AG04449 (cell line): ENCODE measurements at places on chromosomes 4 and X.

GRCh38 chr4:169861593-169861992, 103.8 kb upstream of the HPF1 start:
- DNase-seq = no peak

GRCh38 chrX:153877571-153878261, 8.3 kb downstream of the L1CAM start:
- no peak for DNase-seq

GRCh38 chrX:2483398-2484060, 17.2 kb downstream of the DHRSX start:
- DNase-seq = no peak

DNA sequence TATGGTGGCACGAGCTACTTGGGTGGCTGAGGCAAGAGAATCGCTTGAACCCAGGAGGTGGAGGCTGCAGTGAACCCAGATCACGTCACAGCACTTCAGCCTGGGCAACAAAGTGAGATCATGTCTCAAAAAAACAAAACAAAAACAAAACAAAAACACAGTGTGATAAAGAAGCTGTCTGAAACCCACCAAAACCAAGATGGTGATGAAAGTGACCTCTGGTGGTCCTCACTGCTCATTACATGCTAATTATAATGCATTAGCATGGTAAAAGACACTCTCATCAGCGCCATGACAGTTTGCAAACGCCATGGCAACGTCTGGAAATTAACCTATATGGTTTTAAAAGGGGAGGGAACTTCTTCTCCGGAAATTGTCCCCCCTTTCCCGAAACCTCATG, 29.4 kb upstream of the OPHN1 start:
- DNase-seq = no peak

DNA sequence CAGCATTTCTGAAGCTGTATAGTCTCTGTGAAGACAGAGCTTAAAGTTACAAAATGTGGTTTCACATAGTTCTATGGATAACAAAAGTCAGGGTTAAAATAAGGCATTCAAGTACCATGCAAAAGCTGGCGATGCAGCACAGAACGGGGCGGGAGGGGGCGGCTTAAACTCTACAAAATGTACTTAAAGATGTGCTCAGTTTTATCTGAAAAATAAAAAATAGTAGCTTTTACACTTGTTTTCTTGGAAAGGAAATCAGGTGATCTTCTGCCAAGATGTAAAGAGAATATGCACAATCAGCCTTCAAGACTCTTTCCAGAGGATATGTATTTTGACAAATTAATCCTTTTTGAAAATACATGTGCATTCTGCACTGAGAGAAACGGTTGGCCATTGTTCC, 301.7 kb upstream of the EMCN start:
- no peak for DNase-seq

DNA sequence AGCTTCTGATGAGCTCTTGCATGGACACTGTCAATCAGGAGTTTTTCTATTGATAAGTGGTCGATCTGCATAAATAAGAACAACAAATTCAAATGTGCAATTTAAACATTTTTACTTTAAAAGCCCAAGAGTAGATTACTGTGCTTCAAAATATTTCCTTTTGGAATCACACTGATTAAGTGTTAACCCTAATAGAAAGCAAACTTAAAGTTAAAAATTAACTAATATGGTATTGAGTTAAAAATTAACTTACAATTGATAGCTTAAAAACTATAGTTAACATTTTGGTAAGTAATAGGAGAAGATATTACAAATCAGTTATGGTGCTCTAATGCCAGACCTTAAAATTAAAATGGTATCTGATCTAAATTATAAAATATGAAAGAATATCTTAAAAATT, 25.9 kb downstream of the MED14 start:
- no peak for DNase-seq

GRCh38 chr4:680928-681645, 6.7 kb downstream of the MYL5 start:
- DNase-seq = no peak

DNA sequence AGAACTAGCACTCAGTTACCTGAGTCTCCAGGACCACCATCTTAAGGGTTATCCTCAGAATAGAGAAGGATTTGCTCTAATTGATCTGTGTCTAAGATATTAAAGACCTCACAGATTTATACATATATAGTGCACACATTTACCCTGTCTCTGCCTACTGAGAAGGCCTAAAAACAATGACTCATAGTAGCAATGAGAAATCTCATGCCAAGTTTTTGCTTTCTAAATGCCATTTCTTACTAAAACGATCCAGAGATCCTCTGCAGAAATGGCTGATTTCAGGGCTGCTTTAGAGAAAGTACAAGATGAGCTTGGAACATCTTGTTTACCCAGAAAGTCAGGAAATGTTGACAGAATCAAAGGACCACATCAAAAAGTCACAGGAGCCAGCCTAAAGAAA, 79.1 kb upstream of the INPP4B start:
- DNase-seq = no peak

DNA sequence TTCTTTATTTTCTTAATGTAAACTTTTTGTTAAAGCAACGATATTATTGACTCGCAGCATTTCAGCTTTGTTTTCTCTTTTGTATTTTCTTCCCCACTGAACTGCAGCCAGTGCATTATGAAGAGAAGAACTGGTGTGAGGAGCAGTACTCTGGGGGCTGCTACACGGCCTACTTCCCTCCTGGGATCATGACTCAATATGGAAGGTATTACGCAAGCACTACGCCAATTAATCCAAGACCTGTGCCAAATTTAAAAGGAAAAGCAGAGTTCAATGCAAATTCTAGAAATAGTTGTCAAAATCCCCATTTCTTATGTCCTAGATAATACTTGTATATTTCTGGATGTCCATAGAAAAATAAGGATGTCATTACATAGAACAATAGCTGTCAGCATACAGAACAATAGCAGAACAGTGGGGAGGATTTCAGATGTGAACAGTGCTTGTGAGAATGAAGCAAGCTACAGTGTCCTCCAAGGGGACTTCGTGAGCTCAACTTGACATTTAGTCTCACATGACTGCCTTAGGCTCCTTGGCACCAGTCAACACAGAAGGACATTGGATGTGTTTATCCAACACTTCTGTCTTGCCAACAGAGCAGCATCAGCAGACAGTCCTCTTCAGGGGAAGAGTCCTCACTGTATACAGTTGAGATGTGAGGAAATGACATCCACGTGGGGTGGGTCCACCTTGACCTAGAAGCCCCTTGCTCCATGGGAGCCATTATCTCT, 85.9 kb downstream of the MAOA start:
- no peak for DNase-seq

DNA sequence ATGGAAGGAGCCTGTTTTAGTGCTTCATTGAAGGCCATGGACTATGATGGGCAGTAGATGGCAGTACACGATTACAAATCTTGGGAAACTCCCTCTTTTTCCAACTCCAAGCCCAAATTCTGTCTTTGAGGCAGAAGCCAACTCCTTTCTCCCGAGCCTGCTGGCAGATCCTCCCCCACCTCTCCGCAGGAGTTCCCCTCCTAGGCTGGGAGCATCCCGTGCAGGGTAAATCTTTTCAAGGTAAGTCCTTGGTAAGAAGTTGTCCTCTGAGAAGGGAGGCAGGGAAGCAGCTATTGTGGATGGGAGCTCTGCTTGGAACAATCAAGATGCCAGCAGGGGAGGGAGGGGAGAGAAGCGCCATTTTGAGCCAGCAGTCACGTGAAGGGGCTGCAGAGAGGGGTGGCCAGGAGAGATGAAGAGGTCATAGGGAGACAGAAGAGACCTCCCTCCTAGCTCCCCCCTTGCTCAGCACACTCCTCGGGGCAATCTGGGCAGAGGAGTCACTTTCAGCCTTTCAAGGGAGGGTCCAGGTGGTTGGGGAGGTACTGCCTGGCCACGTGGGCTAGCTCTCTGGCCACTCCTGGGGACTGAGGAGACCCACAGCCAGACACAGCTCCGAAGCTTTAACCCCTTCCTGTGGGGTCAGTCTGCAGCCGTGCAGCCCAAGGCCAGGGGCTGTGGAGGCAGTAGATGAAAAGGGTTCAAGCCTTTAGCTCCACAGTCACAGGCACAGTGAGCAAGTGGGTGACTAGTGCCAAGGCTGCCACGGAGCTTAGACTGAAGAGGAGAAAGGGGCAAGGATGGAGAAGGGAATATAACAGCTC, 9.6 kb downstream of the CC2D2A start:
- DNase-seq = peak; percentile 42

- DNase-seq = no peak
These were observed 74.5 kb upstream of the PLS3 start for GRCh38 chrX:115486510-115486909.

- no peak for DNase-seq
These were observed 87.6 kb upstream of the TSPAN7 start for GRCh38 chrX:38473701-38474100.

GRCh38 chr4:26242451-26242850, 78.4 kb upstream of the RBPJ start:
- no peak for DNase-seq

DNA sequence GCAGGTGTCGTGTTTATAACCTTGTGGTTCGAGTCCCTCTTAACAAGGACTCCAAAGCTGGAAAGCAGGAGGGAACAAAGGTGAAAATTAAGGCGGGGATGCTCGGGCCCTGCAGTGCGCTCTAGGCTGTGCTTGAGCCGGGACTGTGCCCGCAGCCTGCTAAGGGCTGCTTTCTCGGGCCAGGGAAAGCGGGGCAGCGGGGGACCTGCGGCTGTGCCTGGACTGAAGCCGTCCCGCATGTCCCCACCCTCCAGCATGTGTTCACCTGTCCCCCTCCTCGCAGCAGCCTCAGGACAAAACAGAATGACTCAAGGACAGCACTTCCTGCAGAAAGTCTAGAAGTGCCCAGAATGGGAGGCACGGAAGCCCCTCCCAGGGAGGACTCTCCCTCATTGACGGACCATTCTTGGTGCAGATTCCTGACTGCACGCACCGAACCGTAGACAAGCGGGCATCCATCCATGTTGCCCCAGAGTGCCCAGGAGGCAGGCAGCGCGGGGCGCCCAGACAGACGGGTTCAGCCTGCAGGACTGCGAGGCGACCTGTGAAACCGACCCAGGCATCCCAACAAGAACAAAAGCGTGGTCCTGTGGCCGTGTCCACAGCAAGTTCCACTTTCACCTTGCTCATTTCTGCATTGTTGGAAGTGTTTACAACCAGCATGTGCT, 342.9 kb downstream of the MAGEB5 start:
- DNase-seq = no peak

DNA sequence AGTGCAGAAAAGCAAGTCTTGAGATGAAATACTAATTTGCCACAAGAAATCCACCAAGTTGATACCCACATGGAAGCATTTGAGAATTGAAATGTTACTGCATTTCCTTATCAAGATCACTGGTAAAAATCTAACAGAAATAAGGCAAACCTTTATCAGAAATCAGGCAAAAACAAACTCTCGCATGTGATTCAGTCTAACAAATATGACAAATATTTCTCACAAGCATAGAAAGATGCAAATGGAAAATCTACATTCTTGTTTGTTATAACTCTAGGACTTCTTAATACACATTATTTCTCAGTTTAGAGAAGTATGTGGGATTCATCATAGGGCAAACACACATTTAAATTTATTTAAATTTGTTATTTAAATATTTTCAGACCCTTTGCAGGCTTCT, 52.9 kb downstream of the TXK start:
- DNase-seq = no peak

- no peak for DNase-seq
These were observed 11.0 kb upstream of the IL3RA start for GRCh38 chrX:1325515-1326116.

- no peak for DNase-seq
These were observed 128.7 kb downstream of the GABRB1 start for GRCh38 chr4:47160095-47160494.

GRCh38 chr4:26884486-26884988, 23.9 kb downstream of the STIM2 start:
- no peak for DNase-seq

DNA sequence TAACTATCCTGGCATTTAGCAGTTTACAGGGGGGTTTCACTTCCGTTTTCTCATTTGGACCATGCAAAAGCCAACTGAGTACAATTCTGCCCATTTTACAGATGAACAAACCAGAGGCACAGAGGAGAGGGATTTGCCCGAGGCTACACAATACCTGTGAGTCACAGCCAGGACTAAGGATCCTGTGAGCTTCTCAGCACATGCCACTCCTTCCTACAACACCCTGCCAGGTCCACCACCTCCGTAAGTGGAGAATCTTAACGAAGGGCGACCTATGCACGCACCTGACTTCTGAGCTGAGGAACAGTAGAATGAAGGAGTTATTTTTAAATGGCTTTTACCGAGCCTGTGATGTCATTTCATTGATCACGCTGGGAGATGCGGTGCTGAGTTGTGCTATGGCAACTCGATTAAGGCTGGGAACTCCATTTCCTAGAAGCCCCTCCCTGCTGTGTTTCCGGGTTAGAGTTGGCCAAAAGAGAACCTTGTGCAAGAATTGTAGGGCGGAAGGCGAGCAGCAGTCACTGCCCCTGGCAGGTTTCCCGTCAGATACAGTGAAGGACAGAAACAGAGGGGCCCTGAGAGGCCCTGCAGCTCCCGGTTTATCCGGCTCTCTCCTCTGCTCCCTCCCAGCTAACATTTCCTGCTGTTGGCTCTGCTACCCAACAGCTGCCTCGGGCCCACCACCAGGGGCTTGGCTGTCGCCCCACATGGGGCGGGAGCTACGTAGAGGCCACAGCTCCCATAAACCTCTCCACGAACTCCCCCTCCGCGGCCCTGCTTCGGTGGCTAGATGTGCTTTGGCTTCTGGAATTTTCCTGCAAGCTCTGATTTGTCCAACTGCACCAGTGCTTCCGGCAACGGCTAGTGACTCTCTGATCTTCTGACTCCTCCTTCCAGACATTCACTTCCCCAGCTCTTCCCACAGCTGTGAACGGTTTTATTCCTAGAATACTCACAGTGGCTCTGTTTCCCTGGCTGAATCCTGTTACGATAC, 75.1 kb upstream of the USP9X start:
- DNase-seq = peak; percentile 52

- peak; percentile 46 for DNase-seq
These were observed 387.3 kb downstream of the SPRY1 start for GRCh38 chr4:123783921-123784320.

GRCh38 chr4:41204400-41204978, 9.9 kb downstream of the APBB2 start:
- no peak for DNase-seq

- no peak for DNase-seq
These were observed 150.6 kb downstream of the SPATA18 start for GRCh38 chr4:52201715-52202114.

DNA sequence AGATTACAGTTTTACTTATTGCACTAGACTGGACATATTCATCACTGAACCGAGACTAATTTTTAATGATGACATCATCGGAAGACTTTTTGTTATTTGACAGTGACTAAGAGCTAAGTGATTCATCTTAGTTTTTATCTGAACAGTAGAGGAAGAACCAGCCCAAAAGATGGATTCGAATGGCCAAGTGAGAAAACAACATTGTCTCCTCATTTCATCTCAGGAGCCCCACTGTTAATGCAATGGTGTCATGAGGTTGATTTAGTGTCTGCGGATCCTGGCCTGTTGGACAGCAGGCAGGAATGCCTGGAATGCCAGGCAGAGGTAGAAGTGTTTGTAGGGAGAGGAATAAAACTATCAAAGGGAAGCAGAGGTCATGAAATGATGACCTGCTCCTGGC, 37.8 kb upstream of the HPF1 start:
- no peak for DNase-seq
